ENCODE measurements at places on chromosomes 7 and 10. TPM values are rescaled to one million over a fixed set of nuclear protein-coding genes. Genes with fewer than 3 reads are reported as not detected.

OPN1SW gene
- not detected for total RNA-seq

OR2A5 gene
- total RNA-seq, result not detected

MNX1 gene
- total RNA-seq, result 1.6 TPM

PFKP gene
- 244 TPM for total RNA-seq

VAX1 gene
- not detected for total RNA-seq

All from A172 (cell line).